ENCODE measurements at places on chromosomes 7 and 10.

DNA sequence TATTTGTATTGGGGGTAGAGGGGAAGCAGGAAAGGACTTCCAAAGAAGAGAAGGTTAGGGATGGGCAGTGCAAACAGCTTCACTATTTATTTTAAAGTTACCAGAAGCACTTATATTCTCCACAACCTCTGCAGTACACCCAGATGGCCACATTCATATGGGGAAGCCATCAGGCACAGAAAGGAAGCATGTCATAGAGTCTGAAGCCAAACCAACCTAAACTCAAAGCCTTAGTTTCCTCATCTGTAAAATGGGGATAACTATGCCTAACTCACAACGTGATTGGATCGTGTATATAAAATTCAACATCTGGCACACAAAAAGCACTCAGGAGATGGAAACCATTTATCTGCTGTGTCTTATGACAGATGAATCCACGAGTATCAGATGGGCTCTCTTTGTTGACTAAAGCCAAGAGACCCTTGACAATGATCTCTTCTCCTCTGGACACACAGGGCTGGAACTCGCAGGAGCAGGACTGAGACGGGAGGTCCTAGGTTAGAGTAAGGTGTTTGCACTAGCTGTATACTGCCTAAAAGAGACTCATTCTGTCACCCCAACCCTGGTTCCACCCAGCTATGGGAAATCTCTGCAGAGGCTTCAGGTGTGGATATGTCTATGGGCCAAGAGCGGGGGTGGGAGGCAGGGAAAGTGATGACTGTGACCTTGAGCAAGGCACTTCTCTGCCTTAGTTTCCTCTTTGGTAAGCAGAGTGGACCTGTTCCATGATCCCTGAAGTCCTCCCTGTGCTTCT, 1.8 kb downstream of the KIAA1549 start:
- no peak for DNase-seq

- no peak for DNase-seq
Measured at GRCh38 chr7:69577221-69577620, 21.1 kb upstream of the AUTS2 start.

DNA sequence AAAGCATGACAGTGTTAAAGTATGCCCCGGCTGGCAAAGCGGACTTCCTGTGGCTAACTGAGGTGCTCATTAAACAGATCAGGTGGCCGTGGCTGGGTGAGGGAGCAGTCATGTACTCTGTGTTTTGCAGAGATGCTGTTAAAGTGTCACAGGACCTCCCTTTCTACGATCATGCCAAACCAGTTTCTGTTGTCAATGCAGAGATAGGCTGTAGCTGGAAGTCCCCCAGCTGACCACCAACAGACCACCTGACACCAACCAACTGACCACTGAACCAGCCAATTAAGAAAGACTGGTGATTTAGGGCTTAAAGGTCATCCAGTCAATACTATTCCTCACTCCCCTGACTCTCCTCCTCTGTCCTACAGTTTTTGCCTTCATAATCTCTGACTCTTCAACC, 431.1 kb upstream of the LRGUK start:
- DNase-seq: no peak

DNA sequence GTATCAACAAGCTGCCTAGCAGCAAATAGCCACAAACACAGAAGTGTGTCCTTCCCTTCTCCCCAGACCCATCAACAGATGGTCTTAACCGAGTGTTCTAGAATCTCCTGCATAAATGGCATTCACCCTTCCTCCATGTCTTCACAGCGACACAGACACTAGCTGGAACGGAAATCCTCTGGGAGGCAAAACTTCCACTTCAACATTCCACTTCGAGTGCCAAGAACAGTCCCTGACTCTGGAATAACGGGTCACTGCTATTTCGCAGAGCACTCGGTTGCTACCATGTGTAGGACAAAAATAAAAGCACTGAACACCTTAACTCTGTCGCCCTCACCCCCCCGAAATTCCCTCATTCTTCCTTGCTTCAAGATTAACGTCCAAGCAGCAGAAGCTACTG, 65.1 kb downstream of the SFMBT2 start:
- no peak for DNase-seq

GRCh38 chr7:66187905-66188304, 17.2 kb upstream of the TPST1 start:
- DNase-seq: no peak

GRCh38 chr7:7803715-7804178, 85.3 kb upstream of the RPA3 start:
- no peak for DNase-seq

- DNase-seq: no peak
Measured at GRCh38 chr7:73730485-73730884, 8.1 kb downstream of the ABHD11 start.

DNA sequence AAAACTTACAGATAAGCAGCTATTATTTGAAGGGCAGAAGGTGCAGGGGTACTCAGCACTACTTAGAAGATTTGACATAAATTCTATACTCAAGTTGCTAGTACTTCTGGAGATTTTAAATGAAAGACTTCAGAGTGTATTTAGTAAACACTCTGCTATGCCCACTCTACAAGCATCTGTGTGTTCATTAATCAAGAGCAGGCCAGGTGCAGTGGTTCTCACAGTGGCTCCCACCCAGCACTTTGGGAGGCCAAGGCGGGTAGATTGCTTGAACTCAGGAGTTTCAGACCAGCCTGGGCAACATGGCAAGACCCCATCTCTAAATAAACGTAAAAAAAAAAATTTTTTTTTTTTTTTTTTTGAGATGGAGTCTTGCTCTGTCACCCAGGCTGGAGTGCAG, 38.9 kb upstream of the TOMM7 start:
- no peak for DNase-seq

- no peak for DNase-seq
Measured at GRCh38 chr10:17179002-17179401, 22.5 kb downstream of the TRDMT1 start.

DNA sequence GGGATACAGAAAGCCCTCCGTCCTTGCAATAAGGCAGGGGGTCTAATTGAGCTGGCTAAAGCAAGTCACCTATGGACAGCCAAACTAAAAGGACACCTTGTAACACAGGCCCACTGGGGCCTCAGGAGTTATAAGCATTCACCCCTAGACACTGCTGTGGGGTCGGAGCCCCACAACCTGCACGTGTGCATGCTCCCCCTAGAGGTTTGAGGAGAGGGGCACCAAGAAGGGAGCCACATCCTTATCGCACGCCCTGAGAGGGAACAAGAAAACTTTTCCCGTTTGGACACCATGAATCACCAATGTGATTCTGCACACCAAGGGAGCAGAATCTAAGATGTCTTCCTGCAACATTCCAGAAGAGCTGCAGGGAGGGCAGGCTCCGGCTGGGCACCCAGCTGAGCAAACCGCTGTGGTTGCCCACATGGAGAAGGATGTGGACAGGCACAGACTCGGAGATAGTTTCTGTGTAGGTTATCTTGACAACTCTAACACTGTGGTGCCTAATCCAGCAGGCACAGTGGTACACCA, 17.7 kb upstream of the TARP start:
- DNase-seq: no peak

DNA sequence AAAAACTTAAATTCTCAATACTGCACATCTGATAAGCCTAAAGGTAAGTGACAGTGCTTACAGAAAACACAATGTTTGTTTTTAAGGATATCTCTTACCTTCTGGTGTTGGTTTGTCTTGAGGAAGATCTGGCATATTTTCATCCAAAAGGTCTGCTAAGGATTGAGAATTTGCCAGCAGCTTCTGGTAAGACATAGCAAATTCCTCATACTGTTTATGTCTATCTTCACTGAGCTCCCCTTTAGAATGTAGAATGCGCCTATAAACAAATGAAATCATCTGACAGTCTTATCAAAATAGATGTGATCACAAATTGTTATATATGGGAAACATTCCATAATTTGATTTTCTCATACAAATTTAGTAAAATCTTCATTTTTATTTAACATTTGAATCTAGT, 28.7 kb downstream of the UPF2 start:
- DNase-seq: no peak

- DNase-seq: no peak
Measured at GRCh38 chr7:148856891-148857290, 27.2 kb downstream of the EZH2 start.

- DNase-seq: no peak
Measured at GRCh38 chr7:105044449-105045070, 30.6 kb downstream of the KMT2E start.

DNA sequence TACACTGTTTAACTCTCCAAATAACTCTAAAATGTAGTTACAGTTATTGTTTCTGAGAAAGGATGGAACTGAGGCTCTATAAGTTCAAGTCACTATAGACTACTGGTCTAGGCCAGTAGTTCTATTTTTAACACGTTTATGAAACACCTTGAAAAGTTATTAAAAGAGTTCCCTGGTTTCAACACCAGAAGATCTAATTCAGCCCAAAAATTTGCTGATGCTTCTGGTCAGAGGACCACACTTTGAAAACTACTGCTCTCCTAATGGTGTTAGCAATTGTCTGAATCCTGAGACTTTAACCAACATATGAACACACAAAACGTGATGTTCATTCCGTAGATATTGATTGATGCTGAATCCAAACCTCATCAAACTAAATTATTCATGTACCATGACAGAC, 658.6 kb upstream of the STEAP1 start:
- no peak for DNase-seq

DNA sequence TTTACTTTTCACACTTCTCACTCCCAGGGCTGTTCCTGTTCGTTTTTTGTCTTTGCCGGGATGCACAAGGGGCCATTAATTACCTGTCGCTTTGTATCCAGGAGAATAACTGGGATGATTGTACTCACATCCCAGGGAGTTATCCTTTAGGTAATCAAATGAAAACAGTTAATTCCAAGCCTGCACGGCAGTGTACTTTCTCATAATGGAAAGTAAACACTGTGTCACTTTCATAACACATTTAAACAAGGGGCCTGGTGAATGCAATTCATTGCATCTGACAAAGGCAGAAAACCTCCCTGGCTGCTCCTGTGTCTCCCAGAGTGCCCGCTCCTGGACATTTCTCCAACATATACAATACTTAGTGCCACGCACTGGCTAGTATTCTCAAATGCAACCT, 138.7 kb upstream of the CELF2 start:
- no peak for DNase-seq

GRCh38 chr10:3115685-3116084, 48.3 kb downstream of the PFKP start:
- DNase-seq: no peak

DNA sequence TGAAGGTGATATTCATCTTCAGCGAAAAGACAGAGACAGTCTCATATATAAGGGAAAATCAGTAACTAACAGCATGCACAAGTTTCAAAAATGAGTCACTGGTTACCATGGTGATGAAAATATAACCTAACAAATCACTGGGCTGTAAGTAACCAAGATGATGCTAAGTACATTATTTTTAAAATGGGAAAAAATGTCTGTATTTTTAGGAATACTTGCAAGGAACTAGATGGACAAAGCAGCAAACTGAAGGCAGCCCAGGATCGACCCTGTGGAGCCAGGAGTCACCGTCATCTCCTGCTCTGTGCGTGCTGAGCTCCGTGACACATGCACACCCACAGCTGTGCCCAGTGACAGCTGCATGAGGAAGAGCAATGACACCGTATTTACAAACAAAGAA, 137.3 kb downstream of the ELMO1 start:
- peak; percentile 60 for DNase-seq

DNA sequence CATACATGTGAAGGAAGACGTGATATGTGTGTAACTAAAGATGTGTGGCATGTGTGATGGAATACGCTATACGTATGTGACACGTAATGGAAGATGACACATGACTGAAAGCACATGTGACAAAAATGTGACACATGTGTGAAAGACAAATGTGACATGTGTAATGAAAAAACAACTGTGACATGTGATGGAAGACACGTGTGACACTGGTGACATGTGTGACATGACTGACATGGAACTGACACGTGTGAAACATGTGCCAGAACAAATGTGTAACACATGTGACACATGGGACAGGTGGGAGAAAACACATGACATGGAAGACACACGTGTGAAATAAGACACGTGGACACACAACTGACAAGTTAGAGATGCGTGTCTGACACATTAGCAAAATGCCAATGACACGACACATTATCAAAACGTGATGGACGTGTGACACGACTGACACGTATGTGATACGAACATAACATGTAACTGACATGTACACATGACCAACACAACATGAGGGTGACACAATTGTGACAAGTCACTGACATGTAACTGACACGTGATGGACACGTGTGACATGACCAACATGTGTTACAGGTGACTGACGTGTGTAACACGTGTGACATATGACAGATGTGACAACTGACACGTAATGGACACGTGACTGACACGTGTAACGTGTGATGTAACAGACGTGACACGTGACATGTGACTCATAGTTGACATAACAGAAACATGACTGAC, 24.4 kb downstream of the CRPPA start:
- DNase-seq: no peak

DNA sequence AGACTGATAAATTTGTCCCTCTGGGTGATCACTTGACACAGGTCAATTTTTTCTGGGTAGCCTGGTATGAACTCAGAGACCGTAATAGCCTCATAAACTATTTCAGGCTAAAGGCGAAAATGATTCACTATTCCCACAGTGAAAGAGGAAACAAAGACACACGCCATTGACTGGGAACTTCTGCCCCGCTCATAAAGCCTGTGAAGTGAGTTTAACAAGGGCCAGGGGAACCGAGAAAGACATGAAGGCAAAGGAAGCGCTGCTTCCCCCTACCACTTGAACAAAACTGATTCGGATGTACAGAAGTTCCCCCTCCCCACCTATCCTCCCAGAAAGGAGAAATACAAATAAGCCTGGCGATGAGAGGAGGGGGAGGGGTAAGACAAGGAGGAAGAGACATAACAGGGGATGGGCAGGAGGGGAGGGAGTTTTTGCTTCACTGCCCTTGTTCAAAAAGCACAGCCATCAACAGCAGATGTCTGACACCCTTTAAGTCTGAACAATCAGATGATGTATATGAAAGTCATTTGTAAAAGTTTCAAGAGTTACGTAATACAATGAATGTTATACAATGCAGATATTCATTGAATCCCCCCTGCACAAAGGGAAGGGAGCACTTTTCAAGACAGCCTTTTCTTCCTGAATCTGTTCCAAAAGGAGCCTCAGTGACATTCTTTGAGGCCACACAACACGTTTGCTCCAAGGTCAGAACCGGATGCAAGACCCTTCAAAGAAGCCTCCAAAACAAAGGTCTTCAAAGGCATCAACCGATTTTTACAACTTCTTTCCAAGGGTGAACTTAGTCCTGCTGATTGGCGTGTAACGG, 734 bp downstream of the ABCB4 start:
- no peak for DNase-seq

GRCh38 chr10:46227936-46228562, 58.7 kb upstream of the ANTXRL start:
- peak; percentile 49 for DNase-seq

GRCh38 chr7:33986951-33987947, 81.9 kb downstream of the BMPER start:
- no peak for DNase-seq

DNA sequence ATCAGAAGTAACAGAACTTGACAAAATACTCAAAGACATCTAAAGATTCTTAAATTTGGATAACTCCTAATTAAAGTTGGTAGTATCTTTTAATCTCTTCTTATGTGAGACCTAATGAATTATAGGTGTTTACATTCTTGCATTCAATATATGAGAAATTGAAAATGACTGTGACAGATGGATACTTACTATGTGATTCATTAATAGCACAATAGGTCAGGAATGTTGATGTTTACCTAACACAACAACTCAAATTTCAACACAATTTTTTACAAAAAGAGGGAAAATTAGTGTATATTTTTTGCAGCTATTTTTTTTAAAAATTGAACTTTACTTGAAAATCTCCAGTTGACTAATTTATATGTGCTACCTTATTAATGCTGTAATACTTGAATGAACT, 31.7 kb upstream of the MCU start:
- no peak for DNase-seq

Measured in activated CD8-positive, alpha-beta memory T cell treated with anti-CD3 and anti-CD28 coated beads, Interleukin-2, amount 50 U/mL, for 48 hours (primary cell).